ENCODE measurements at places on chromosomes 1 and 21. TPM values are rescaled to one million over a fixed set of nuclear protein-coding genes. Genes with fewer than 3 reads are reported as not detected.
A peak's percentile ranks its signal among the peaks of the same experiment; 100 is the strongest.

- no peak for DNase-seq
Observed at GRCh38 chr1:235775246-235775860, 91.4 kb downstream of the LYST start.

GRCh38 chr1:228242409-228242808, 34.6 kb downstream of the OBSCN start:
- no peak for DNase-seq

DNA sequence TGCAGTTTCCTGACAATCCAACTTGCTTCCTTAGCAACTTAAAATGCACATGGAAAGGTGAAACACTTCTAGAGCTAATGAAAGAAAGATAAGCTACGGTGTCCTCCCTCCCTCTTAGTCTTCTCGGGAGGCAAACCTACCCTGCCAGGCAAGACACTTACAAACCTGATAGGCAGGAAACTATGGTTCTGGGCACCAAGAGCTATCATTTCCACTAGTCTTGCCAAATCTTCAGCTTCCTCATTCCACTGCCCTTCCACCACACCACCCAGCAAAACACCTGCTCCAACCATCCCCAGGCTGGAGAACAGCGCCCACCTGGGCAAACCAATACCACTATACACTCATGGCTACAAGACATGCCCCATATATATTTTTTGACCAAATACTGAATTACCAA, 15.2 kb downstream of the NDC1 start:
- no peak for DNase-seq

- no peak for DNase-seq
Observed at GRCh38 chr1:30232288-30232899, 491.0 kb downstream of the MATN1 start.

DNA sequence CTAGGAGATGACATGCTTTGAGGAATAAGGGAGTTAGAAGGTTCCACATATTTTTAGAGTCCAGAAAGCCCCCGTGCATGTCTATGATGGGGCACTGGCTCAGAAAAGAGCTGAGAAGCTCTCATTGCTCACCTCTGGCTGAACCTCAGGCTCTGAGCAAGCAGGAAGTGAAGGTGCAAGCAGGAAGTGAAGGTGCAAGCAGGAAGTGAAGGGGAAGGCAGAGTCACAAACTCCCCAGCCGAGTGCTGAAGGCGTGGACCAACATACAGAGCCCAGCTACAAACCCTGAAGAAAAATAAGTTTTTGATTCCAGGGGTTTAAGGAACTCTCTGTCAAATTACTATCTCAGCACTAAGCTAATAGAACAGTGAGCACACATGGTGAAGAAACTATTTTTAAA, 7.0 kb downstream of the KRTAP10-8 start:
- no peak for DNase-seq

GRCh38 chr1:156153362-156153761, at the start of gene SEMA4A:
SEMA4A (plus strand) TSS chr1:156153585; CDS start chr1:156154579, 994 bp downstream.
- peak; percentile 80 for DNase-seq

DNA sequence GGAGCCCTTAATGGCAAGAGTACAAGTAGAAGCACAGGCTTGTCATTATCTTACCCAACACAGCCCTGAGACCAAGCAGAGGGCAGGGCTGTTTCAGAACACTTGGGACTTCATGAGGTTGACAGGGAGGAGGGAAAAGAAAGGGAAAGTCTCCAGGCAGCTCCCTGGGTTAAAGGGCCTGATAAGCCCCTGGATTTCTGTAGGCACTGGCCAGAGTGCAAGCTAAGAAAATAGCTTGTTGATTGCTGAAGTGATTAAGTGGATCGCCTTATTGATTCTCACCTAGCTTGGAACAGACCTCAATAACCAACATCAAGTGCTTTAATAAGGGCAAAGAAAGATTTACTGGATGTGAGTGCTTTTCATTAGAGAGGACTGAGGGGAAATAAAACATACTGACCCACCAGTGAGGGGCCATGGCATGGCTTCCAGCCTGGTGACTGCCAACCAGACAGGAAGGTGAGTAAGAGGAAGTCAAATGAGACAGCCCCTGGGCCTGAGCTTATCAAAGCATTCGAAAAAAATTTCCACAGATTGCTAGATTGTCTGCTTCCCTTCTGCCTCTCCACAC, 121.4 kb upstream of the NFIA start:
- no peak for DNase-seq

- DNase-seq: no peak
Observed at GRCh38 chr1:180094705-180095295, 59.9 kb upstream of the QSOX1 start.

GRCh38 chr1:94607398-94607797, 65.8 kb upstream of the F3 start:
- no peak for DNase-seq

DNA sequence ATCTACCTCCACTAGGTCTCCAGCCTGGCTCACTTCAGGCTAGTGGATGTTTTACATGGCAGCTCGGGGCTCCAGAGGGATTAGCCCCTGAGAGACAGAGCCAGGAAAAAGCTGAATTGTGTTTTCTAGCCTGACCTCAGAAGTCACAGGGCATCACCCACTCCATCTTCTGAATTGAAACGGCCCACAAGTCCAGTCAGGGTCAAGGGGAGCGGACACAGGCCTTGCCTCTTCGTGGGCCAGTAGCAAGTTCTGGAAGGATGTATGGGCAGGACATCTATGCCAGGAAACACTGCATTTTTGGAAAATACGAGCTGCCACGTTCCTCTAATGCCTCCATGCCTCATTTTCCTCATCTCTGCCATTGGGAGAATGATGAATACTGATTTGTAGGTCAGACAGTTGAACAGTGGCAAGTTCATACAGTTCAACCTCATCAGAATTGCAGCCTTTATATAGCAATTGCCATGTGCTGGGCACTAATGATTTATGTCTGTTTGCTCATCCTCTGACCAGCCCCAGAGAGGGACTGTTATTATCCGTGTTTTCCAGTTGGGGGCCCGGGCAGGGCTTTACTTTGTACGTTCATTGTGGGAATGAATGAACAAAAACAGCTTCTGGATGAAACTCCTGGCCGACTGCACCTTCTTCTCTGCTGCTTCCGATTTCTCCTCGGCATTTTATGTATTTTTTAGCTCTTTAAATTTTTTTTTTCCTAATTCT, 23.2 kb upstream of the PCBP3 start:
- DNase-seq: no peak

DNA sequence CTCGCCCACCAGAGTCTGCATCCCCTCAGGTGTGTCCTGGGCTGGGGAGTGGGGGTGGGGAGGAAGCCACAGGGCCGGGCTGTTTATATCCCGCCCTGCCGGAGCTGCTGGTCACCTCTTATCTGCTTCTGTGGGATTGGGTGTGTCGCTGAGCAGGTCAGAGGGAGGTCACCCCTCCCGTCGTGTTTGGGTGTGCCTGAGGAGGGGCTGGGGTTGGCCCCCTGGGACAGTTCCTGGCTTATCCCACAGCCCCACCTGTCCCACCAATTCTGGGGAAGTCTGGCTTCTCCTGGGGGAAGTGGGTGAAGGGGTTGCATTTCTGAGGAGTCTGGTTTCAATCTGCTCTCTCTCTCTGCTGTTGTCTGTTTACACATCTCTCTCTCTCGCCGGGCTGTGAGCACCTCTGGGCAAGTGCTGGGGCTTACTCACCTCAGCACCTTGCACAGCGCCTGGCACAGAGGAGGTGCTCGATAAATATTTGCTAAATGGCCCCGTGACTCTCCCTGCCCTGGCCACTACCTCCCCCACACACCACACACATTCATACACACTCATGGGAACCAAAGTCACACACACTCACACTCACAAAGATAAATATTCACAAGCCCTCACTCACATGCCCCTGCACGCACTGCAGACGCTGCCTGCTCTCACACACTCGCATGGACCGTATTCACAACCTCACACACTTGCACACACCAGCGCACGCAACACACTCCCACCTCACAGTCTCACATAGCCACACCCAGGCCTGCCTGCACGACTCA, 8.3 kb downstream of the ELF3 start:
- peak; percentile 31 for DNase-seq

DNA sequence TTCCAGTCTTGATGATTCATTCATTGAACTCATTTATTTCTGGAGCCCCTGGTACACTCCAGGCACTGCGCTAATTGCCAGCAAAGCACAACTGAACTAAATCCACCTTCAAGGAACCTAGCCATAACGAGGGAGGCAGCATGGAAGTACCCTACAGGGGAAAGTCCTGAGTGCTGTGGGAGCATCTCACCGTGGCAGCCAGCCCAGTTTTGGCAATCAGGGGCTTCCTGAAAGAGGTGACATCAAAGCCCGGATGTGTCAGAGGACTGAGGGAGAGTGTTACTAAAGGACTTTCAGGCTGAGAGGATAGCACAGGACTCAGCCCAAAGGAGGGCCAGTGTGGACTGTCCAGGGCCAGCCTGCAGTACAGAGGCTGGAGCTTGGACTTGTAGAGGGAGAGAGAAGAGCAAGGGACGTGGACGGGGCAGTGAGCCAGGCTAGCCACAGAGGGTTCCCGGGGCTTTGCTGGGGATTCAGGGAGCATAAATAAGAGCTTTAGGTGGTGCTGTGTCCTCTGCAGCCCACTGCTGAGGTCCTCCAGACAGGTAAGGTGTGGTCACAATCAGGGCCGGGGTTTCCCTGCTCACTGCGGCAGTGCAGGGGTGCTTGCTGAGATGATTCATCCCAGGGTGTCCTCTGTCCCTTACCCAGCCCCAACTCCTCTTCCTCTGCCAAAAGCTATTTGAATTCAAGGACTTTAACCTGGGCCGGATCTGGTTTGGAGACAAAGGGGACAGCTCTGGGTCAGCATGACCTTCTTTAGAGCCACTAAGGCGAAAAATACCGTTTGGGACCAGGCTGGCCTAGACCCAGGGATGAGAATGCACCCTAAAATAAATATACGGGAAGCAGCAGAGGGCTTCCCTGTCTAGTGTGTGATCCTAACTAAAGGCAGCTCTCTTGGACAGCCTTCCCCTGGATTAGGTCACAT, 128.3 kb downstream of the EDEM3 start:
- DNase-seq: peak; percentile 41

DNA sequence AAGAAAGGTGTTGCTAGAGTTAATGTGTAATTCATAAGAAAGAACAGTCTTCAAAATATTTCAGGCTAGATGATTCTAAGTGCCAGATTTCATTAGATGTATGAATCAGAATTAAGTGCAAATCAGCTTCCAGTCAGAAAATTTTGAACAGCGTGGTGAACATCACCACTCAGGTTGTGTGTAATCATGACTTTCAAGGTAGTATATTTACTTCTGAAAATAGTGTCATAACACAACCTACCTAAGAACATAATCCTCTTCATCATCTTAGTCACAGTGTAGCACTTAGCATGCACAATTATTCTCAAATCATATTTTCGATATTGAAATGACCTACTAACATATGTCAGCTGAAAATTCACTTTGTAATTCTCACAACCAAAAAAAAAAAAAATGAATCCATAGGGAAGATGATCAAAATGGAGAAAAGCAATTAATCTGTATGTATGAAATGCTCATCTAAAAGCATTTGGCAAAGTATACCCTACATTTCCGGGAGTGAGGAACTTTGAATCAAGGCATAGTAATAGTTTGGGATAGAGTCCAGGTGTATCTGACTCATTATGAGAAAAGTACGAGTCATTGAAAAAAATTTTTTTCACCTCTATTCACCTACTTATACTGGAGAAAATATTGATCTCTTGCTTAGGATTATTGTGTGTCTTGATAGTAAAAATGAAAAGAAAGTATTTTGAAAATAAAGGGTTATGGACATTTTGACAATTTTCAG, 221.8 kb upstream of the CHRM3 start:
- no peak for DNase-seq

DNA sequence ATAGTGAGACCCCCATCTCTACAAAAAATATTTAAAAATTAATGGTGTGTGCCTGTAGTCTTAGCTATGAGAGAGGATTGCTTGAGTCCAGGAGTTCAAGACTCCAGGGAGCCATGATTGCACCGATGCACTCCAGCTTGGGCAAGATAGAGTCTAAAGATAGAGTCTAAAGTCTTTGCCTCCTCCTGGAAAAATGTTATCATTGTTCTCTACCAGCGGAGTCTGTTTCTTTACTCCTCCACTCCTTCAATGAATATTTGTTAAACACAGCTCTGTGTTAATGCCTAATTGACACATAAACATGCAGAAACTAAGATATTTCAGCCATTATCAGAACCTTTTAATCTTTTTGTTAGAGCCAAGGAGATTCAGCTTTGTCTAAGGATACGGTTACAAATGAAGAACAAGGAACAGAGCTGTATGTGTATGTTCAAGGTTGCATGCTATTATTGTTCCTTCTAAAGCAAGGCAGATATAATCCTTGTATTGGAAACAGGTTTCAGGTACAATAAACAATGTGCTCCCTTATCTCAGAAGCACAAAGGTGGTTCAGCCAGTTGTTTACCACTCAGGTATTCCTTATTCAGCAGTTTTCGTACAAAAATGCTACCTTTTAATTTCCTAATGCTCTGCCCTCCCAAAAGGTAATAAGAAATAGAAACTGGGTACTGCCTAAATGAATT, 15.4 kb downstream of the OVAAL start:
- no peak for DNase-seq

GRCh38 chr1:67676946-67677345, 8.1 kb upstream of the GADD45A start:
- DNase-seq: no peak

DNA sequence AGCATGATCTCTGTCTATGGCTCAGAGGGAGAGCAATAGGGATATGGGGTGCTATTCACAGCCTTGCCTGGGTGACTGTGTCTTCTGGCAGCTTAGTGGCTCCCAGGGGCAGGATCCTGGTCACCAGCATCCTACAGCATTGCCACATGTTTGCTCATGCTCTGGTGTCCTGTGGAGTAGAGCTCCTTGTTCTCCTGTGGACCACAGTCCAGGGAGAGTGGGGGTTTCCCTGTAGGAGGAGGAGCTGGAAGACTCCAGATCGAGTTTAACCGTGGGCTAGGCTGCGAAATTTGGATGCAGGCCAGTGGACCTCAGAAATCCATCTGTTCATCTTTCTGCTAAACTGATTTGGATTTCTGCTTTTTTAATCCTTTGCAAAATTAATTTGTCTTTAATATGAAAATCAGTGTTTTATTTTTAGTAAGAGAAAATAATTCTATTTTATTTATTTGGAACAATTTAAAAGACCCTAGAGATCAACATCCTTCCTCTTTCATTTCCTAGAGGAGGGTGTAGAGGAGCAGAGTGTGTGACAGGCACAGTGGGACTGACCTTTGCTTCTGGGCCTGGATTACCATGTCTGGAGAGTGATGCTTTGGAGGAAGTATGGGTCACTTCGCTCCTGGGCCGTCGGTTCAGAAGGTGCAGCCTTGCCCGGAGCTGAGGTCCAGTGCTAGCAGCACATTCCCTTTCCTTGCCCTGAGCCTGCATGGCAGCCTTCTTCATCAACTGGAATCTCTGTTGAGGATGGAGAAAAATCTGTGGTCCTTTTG, 17.4 kb downstream of the ADARB1 start:
- DNase-seq: no peak

GRCh38 chr1:242522996-242523718, 1.3 kb downstream of the PLD5 start:
- no peak for DNase-seq

KCNJ10 gene
- 0.10 TPM for polyA plus RNA-seq

TSPEAR gene
- 0.02 TPM for polyA plus RNA-seq

PGLYRP3 gene
- polyA plus RNA-seq: not detected

CLCA1 gene
- not detected for polyA plus RNA-seq

KISS1 gene
- polyA plus RNA-seq: 0.25 TPM

APH1A gene
- 128 TPM for polyA plus RNA-seq

RGL1 gene
- polyA plus RNA-seq: 41.3 TPM

RNF223 gene
- polyA plus RNA-seq: 2.3 TPM

RXRG gene
- polyA plus RNA-seq: 0.55 TPM

LCK gene
- 5.0 TPM for polyA plus RNA-seq

AVPR1B gene
- not detected for polyA plus RNA-seq

Measured in lung (tissue), 17 donors.